ENCODE measurements at places on chromosomes 5 and 9.

DNA sequence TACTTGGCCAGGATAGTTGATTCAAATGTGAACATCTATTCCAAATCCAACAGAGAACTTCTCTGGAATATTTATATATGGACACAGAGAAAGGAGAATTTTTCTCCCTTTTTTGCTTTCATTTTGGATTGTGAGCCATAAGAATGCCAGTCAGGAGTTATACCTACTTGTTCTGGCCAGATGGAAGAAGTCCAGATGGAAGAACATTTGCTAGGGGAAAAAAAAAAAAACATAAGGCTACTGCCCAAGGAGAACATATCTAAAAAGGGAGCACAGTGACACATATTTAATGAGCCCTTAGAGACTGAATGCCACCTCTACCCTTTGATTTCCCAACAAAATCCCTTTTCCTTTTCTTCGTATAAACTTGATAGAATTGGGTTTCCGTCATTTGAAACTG is 61.7 kb upstream of the PPP2R2B start:
- no peak for DNase-seq

DNA sequence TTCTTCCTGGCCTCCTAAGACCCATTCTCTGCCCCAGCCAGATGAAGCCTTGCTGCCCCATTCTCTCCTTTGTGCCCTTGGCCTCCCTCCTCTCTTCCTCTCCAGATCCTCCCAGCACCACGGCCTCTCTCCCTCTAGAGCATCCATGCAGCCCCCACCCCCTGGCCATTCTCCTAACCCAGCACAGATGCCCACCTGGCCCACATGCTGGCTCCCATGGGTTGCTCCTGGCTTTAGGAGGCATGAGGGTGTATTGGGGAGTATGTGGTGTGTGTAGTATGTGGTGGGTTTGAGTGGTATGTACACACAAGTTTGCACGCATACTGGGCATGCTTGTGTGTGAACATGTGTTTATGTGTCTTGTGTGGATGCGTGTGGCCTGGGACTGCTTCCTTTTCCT is 47.1 kb downstream of the FOXI1 start:
- no peak for DNase-seq

GRCh38 chr5:138936225-138936967 is 61.3 kb upstream of the LRRTM2 start:
- no peak for DNase-seq

DNA sequence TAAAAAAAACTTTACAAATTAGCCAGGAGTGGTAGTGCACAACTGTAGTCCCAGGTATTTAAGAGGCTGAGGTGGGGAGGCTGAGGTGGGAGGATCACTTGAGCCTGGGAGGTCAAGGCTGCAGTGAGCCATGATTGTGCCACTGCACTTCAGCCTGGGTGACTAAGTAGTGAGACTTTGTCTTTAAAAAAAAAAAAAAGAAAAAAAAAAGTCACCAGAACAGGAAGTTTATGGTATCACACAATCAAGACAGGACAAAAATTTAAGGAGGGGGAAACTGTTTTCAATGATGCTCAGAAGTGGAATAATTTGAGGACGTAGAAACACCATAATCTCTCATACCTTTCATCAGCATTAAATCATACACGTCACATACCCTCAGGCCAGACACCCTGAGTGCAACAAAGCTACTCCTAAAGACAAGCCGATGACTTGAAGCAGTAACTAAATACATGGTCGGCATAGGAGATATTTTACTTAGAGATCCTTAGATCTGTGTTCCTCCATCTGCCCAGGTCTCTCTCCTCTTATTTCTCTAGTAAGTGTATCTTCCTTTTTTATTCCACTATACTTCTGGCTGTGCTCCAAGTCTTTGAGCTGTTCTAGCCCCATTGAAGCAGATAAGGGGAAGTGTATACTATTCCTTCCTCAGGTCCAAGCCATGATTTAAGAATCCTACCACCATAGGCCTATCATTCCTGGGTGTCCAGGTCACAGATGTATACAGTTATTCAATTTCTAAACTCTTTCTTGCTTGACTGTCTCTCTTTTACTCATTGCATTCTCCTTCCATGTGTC is 91.3 kb upstream of the APC start:
- no peak for DNase-seq

DNA sequence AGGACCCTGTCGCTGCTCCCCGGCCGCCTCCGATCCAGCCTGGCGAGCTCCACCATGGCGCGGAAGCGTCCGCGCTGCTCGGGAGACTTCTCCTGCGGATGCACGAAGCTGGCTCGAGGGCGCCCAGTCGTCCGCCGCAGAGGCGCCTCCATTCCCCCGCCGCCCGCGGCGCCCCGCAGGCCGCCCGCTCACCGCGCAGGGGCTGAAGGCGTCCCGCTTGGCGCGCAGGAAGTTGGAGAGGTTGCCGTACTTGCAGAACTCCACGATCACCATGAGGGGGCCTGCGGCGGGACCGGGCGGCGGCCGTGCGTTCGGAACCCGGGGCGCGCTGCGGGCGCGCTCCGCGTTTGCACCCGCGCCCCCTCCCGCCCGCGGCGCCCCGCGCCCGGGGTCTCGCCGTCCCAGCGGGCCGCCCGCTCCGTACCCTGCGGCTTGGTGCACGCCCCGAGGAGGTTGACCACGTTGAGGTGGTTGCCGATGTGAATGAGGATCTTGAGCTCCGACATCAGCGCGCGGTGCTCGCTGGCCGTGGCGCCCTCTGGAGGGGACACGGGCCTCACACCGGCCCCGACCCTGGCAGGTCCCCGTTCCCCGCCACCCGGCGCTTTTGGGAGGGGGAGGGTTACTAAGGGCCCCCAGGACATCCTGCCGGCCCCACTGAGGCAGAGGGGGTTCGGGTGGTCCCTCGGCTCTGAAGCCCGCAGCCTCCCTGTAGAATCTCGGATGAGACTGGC is 27.7 kb upstream of the SCGB3A1 start:
- no peak for DNase-seq

- peak; percentile 77 for DNase-seq
These were observed 113.7 kb downstream of the TRPM6 start for GRCh38 chr9:74773886-74774479.

- no peak for DNase-seq
These were observed 533.2 kb upstream of the SEMA6A start for GRCh38 chr5:117107859-117108258.

DNA sequence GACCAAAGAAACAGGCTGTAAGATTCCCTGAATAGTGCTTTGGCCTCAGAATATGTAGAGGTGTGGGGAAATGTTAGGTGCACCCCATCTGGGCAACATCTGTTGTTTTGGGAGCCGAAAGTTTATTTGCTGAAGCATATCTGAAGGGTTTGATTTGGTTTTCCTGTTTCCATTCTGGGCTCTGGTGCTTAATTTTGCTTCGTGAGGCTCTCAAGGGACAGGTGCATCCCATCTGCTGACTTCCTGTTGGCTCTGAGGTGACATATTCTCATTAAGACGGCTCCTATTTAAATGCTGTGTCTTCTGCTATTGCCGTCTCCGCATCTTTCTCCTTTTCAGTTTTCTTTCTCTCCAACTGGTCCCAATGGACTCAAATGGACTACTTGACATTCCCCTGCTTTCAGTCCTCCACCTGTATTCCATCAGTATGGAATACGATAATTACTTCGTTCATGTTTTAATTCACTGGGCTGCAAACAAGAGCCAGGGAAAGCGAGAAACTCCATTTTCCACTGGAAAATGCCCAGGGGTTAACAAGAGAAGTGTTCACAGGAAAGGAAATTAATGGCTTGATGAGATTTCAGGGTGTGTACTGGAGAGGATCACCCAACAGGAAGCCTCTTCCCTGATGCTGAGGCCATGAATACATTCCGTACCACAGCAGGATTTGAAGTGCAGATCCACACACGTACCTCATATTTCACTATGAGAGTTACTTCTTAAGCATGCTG is 104.0 kb downstream of the MTX3 start:
- DNase-seq = no peak

- no peak for DNase-seq
These were observed 85.2 kb downstream of the KIAA1958 start for GRCh38 chr9:112571624-112572355.

DNA sequence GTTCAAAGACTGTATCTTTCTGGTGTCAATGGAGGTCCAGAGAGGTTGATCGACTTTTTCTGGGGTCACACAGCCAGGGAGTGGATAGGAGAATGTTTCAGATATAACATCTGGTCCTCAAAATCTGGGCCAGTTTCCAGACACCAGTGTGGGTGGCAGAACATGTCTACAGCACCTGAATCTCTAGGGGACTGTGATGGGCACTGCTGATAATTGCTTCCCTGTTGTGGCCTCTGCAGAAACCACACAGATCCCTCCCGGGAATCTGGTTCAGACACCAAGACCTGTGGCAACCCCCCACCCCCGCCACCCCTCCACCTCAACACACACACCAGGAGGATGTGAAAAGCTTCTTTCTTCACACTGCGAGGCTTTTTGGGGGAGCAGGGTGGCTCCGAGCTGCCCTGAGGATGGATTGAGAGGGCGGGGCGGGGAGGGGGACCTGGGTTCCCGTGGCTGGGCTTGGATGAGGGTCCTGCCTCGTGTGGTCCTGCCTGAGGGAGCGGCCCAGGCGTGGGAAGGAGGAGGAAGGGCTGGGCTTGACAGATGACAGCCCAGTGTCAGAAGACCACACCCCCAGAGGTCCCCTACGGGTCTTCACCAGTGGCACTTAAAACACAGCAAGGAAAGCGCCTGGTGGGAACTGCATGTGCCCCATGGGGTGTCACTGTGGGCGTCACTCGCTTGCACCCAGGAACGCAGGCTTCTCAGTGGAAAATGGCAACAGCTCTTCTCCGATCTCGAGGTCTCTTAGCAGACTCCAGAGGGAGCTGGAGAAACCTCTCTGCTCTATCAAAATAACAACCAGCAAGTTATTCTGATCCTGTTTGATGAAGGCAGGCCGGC is 55.2 kb downstream of the TRIP13 start:
- no peak for DNase-seq

GRCh38 chr5:90983711-90984124 is 399.4 kb downstream of the ARRDC3 start:
- no peak for DNase-seq

GRCh38 chr5:96861076-96861475 is 15.2 kb upstream of the ERAP2 start:
- no peak for DNase-seq

DNA sequence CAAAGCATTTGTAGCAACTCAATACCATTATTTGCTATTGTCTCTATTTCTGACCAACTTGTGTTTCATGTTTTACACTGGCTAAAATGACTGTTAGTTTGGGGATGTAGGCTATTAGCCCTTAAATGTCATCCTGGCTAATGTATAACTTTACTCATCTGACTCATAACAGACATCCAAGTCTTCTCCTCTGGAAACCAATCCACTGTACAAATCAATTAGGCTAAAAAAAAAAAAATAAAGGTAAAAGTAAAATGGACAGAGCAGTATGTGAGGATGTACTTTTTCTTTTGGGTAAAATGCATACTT is 20.6 kb downstream of the MEGF9 start:
- DNase-seq = no peak

- DNase-seq = no peak
These were observed 6.1 kb downstream of the SETX start for GRCh38 chr9:132348676-132349075.

- DNase-seq = no peak
These were observed 355.1 kb upstream of the RFX3 start for GRCh38 chr9:3880851-3881250.

DNA sequence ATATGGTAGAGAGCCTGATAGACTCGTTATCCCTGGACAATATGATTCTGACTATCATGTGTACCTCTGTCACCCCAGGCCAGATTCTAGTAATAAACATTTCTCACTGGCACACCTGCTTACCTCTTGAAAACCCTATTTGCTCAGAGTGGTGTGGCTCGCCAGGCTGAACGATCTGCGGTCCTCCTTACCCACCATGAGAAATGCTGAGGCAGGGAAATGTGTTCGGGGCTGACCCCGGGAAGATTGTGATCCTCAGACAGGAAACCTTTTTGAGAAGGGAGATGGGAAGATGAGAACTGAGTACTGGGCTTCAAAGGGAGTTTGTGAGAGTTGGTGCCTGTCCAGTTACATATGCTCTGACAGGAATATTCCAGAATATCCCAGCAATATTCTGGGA is 10.7 kb upstream of the PRXL2C start:
- DNase-seq = no peak

GRCh38 chr5:174140452-174141020 is 95.0 kb downstream of the NSG2 start:
- DNase-seq = no peak

DNA sequence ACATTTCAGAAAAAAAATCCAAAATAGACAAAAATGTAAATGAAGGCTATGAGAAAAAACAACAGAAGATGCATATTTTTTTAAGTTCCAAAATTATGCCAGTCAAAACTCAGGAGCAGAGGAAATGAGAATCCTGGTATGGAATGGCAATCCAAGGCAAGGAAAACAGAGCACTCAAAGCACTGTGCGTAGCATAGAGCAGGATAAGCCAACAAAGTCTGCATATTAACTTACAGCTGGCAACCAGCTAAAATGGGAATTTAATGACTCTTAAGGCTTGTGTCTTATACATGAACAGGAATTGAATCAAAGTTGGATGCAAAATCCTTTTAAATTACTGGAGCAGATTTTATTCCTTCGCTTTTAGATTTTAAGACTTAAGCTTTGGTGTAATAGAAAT is 203.5 kb upstream of the DAPK1 start:
- DNase-seq = no peak

DNA sequence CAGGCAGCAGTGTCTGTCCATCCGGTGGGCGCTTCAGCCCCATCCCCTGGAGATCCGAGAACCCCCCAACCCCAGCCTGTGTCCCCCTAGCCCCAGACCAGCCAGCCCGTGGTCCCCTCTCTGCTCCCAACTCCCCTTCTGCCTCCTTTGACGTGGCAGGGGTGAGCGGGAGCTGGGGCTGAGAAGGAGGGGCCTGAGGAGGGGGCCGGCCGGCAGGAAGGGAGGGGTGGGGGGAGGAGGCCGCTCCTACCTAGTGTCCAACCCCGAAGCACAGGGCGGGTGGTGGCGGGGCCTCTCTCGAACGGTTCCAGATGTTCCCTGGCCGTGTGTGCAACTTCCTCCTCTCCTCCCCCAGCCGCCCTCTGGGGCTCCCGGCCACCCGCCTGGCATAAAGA is 31.0 kb downstream of the GOLGA2 start:
- DNase-seq = peak; percentile 72

GRCh38 chr9:124210697-124211096 is 47.1 kb upstream of the NEK6 start:
- no peak for DNase-seq

DNA sequence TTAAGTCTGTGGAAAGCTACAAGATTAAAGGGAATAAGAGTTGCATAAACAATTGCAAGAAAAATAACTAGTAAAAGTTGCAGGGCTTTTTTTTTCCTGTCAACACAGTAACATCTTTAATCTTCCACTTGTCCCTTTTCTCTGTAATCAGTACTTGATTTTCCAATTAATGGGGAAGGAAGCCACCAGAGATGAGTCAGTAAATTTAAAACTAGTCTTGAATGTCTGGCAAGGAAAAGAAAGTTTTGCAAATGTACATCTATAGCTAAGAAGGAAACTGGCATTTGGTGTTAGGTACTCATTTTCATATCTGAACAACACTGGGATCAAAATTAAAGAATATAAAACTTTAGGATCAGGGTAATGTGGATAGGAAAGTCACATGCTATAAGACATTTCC is 17.1 kb downstream of the DAP start:
- DNase-seq = no peak

- DNase-seq = no peak
These were observed 320.2 kb upstream of the RGMB start for GRCh38 chr5:98453296-98453695.

Measured in ovary (tissue), 10 donors.